Esophagus squamous epithelium (tissue), 5 donors: ENCODE measurements at places on chromosomes 6 and 20.

DNA sequence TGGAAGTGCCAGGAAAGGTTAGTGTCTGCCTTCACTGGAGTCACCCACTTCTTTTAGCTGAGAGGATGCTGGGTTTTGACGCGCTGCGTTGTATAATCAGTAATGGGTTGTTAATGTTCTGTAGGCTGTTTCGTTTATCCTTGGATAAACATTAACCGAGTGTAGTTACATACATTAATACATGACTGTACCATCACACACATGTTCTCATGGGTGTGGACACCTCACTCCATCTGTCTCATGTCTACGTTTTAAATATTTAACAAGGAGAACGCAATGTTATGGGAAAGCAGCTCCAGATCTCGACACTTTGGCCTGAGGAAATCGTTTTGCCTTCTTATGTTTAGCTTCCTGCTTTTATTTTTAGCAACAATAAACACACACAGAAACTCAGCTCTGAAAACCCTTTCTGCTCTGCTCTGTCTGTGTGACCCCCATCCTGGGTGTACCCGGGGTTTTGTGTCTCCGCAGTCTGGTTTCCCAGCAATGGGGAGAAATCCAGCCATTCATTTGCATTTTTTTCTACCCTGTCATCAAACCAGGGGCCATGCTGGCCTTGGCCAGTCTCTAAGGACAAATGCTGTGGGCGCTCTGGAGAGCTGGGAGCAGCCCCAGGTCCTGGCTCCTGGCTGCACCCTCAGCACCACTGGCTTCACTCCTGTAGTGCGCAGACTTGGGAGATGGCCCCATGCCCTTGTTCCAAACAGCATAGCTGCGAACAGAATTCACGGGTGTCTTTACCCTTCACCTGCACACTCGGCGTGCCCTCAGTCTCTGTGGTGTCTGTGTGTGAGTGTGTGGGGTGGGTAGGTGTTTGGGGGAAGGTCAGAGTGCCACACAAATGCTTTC is 110.8 kb downstream of the ERMARD start:
- DNase-seq, result no peak

GRCh38 chr20:13821876-13822275 is 37.0 kb downstream of the NDUFAF5 start:
- no peak for DNase-seq

DNA sequence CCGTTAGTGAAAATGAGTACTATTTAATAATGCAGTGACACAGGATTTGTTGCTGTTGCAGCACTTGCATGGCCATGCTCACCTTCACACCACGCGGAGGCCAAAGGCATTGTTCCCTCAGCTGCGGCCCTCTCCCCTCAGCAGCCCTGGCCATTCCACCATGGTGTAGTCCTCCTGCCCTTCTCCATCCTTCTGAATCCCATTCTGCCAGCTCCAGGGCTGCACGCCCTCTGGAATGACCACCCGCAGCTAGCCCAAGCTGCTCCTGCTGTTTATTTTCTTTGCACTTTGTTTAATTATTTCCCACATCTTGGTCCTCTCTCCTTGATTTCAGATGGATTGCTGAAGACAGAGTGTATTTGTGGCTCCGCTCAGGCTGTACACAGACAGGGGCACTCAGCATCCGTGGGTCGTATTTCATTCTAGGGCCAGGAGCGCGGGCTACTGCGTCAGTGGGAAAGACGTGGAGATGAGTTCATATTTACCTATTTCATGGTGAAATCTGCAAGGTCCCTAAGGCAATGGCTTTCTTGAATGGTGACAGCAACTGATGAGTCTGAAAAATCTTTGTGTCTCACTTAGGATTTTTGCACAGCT is 81.4 kb upstream of the DUSP22 start:
- DNase-seq, result no peak

DNA sequence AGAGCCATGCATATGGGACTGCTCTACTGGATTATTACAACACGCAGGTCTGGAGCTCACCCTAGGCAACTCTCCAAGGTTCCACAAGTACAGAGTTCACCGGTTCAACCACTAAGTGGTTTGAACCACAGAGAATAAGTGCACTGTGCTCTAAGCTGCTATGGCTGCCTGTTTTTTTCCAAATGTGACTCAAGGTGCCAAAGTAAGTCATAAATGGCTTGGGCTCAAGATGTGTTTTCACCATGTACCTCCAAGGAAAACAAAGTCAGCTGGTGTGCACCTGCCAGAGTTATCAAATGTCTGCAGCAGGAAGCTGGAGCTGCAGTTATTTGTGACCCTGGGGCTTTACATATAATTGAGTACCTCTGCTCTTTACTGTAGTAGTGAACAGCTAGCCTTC is 76.7 kb downstream of the PREP start:
- DNase-seq, result no peak
